ENCODE measurements at places on chromosomes 11 and 22.

DNA sequence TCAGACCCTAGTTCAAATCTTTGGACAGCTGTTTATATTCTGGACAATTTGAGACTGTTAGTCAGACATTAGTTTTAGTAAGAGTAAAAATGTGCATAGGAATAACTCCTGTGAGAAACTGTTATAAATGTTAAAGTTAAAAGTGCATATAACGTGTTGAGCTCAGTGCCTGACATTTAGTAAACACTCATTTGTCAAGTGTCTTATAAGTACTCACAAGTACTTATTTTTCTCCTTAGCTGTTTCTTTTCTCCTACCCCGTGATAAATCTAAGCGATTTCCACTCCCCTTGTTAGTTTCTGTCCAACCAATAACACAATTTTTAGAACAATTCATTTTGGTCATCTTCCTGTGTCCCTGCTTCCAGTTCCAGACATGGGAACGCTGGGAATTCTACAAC is 59.3 kb downstream of the LRRC4C start:
- DNase-seq = no peak

- DNase-seq = no peak
Measured at GRCh38 chr22:37660709-37661045, 2.2 kb downstream of the PDXP start.

DNA sequence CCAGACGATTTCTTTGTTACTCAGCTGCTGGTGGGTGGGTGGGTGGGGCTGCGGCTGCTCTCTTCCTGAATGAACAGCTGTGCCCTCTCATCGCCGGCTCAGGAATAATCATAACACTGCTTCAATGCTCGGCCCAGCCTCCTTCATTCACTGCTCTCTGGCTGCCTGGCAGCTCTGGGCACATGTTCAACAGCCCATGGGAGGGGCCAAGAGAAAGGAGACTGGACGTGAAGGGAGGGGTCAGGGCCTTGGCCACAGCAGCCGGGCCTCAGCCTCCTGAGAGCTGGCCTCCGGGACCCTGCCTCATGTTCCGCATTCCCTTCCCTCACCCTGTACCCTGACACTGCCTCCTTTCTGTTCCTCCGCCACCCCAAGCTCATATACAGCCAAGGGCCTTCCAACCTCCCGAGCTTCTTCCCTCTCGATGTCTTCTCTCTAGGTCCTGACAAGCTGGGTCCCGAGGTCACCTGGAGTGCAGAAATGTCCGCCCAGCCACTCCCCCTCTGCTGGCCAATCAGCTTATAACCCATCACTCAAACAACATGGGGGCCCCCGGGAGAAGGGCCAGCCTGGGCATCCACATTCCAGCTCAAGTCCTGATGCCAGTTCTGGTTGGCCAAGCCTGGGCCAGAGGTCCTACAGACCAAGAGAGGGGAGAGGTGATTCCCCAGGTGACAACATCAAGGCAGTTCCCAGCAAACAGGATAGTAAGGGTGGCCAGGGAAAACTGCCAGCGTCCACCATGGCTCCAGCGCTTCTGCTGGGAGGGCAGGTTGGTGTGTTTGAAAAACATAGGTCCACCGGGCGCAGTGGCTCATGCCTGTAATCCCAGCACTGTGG is 3.2 kb upstream of the CSDC2 start:
- DNase-seq = peak; percentile 96

- DNase-seq = no peak
Measured at GRCh38 chr11:108500721-108501120, 2.5 kb upstream of the POGLUT3 start.

- DNase-seq = peak; percentile 51
Measured at GRCh38 chr11:61587541-61587941, 6.7 kb upstream of the SYT7 start.

GRCh38 chr11:76313913-76314740 is 66.8 kb downstream of the THAP12 start:
- DNase-seq = no peak

DNA sequence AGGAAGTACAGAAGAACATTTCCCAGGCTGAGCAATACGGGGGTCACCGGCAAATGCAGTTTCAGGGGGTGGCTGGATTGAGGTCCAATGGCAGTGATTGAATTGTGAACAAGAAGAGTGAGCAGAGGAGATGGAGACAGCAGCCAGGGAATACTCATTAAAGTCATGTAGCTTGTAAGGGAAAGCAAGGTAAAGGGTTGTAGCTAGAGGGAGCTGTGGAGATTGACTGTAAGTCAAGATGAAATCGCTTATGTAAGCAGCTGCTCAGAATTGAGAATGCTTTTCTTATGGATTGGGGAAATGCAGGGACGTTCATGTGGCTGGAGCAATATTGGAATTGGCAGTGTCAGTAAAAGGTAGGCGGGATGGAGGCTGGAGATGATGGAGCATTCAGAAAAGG is 111.4 kb upstream of the TBCEL start:
- peak; percentile 20 for DNase-seq

- DNase-seq = no peak
Measured at GRCh38 chr11:59801160-59801706, 9.3 kb downstream of the MRPL16 start.

- DNase-seq = no peak
Measured at GRCh38 chr11:111476366-111476765, 35.8 kb downstream of the BTG4 start.

DNA sequence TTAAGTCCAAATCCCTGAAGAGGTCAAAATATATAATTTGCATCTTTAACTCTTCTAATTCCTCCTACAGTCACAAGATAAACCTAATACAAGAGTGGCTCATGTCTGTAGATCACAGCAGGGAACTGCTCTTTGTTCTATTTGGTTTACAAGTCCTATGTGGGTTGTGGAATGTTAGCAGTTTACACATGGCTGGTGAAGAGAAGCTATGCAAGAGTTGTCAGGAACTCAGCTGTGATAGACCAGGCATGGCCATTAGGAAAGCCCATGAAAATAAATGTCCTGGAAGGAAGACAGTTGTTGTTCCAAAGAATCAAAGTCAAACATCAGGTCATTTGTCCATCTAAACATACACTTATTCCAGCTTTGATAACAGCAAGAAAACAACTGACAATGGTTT is 312.4 kb upstream of the PITPNB start:
- no peak for DNase-seq

DNA sequence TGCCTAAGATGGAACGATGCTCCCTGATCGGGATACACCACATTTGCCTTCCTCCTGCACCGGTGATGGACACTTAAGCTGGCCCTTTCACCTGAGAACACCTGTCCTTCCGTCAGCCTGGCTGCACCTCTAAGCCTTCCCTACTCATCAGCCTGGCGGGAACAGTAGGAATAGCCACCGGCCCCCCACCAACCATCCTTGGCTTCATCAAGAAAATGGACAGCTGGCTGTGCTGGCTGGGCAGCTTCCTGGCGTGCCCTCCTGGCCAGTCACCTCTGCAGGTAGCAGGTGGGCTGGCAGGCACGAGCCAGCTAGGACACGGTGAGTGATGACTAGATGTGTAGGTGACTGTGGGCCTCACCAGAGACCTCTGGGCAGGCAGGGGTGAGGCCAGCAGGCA is 142.8 kb downstream of the CTTN start:
- DNase-seq = no peak

DNA sequence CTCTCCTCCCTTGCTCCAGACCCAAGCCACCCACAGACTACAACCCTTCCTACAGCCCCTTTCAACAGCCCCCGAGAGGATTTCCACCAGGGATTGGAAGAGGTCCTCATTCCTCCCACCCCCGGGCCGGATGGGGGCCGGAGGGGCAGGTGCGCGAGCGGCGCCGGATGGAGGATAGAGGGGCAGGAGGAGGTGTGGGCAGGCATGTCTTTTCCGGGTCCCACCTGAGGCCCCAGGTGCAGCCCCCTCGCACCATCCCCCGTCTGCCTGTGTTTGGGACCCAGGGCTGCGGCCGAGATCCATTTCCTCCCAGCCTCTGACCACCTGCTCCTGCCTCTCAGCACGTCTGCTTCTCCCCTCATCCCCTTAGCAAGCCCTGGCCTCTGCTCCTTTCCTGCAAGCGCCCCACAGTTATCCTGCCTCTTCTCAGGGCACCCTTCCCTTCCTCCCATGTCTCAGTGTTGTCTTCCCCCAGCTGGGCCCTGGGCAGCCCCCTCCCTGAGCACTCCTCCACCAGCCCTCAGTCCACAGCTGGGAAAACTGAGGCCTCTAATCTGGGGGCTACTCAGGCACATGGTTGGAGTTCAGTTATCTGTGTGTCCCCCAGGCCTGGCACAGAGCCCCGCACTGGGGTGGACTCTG is 19.3 kb upstream of the CBX7 start:
- DNase-seq = no peak

DNA sequence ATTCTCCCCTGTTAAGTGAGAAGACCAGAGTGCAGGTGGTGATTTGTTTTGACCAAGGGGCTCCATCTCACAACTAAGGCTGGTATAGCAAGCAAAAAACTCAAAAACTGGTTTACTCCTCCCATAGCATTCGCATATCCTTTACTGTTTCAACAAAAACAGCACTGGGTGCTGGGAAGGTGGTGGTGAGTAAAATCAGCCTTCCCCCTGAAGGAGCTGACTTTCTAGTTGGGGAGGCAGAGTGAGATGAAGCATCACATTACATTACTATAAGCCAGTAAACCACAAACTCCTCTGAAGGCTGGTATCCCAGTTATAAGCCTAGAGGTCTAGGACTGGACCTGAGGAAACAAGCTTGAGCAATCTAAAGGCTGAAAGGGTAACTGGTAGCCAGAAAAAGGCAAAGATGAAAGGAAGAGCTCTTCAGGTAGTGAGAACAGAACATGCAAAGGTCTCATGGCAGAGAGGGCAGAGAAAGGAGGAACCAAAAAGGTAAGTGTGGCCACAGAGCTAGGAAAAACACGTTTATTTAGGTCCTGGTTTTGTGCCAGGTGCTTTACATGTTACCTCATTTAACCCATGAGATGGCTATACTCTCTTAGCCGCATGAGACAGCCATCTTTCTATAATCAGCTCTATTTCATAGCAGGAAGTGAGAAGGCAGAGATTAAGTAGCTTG is 22.3 kb downstream of the TMEM123 start:
- DNase-seq = no peak

GRCh38 chr11:126465573-126466188 is 110.2 kb downstream of the ST3GAL4 start:
- no peak for DNase-seq

DNA sequence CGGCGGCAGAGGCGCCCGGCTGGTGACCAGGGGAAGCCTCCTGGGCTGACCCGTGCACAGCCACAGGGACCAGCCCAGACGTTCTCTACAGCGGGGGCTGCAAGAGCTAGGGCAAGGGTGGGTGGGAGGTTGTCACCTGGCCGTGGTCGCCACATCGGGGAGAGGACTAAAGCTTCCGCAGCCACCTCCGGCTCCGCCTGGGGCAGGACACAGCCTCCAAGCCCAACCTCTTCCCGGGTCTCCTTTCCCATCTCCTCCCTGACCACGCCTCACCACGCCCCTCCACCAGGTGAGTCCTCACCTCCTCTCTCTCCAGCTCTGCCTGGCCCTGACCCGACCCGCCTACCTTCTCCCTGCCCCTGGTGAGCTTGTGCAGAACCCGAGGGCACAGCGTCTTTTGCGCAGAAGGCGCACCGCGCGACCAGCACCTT is 75.9 kb upstream of the LMO1 start:
- DNase-seq = no peak

DNA sequence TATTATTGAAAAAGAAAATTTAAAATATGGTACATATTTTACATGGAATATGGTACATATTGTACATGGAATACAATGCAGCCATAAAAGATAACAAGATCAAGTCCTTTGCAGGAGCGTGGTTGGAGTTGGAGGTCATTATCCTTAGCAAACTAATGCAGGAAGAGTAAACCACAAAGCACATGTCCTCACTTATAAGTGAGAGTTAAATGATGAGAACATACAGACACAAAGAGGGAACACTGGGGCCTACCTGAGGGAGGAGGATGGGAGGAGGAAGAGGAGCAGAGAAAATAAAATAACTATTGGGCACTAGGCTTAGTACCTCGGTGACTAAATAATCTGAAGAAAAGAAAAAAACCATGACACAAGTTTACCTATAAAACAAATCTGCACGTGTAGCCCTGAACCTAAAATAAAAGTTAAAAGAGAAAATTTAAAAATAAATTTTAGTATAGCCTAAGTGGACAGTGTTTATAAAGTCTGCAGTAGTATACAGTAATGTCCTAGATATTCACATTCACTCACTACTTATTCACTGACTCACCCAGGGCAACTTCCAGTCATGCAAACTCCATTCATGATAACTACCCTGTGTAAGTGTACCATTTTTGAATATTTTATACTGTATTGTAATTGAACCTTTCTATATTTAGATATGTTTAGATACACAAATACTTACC is 204.4 kb downstream of the FAM76B start:
- DNase-seq = no peak

DNA sequence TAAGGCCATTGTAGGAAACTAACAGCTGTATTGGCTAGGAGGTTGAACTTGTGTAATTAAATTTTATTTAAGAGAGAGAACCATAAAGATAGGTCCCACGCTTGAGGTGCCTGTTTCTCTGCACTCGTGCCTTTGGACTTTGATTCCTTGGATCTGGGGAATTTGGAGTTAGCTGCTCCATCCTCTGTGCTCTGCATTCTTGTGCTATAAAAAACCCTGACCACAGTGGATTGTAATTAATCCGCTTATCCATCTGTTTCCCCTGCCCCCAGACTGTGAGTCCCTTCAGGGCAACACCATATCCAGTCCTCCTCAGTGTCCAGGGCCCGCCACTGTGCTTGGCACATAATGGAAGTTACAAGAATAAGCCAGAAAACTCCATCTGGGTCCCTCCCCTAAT is 169.8 kb downstream of the SPON1 start:
- DNase-seq = no peak

DNA sequence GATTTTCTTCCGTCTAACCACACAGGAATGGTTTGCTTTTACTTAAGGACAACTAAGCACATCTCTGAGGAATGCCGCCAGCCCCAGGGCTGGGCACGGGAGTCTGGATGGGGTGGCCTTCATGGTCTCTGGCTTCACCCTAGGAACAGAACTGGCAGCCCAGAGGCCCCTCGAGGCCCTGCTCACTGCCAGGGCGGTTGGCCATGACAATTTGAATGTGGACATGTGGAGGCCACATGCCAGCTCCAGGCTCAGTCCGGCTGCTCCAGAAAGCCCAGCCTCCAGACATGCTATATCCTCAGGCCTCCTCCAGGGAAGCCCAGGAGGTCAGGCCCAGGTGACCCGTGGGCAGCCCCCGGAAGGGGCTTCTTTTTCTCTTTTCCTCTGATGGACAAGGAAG is 84.0 kb upstream of the FGF3 start:
- no peak for DNase-seq

All from right lung (tissue), 10 donors.